ENCODE measurements at places on chromosomes 16 and 17.

- DNase-seq: no peak
Measured at GRCh38 chr17:31674305-31674704, 184.7 kb downstream of the COPRS start.

DNA sequence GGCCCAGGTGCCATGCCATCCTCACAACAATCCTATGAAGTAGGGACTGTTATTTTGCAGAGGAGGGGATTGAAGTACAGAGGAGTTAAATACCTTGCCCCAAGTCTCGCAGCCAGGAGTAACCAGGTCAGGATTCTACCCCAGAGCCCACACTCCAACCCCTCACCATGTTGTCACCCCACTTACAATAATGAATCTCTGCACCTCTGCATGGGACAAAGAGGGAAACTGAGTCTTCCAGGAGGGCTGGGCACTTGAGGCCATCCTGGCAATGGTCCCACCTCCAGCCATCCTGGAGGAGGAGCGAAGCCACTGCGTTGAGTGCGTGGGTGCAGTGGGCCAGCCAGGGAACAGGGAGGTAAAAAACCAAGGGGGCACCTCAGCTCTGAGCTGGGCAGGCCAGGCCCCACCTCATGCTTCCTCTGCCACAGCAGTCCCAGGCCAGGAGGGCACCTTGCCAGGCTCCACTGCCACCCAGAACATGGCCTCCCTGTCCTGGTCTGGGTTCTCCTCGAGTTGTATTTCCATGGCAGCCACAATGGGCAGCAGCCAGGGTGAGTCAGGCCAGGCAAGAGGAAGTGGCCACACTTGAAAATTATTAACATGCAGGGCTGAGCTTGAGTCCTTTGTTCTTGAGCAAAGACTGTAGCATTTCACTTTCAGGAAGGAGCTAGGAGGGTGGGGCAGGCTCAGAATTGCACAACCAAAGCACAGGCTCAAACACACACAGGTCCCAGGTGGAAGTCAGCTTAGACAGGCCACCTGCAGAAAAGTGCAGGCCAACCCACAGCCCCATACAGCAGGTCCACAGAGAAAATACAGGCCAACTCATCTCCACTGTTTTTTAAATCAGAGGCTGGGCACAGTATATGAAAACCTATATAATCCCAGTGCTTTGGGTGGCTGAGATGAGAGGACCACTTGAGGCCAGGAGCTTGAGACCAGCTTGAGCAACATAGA is 52.1 kb downstream of the CUEDC1 start:
- DNase-seq: peak; percentile 78

DNA sequence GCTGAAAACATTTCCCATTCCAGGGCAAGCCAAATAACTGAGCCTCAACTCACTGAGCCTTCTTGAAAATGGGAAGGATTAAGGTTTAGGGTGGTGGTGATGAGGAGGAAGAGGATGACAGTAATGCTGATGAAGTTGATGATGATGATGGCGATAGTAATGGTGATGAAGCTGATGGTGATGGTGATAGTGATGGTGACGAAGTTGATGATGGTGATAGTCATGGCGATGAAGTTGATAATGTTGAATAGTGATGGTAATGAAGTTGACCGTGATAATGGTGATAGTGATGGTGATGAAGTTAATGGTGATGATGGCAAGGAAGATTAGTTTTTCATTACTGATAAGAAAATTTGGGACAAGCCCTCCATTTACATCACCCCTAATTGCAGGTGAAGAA is 285.8 kb upstream of the DYNLRB2 start:
- no peak for DNase-seq

GRCh38 chr17:71519285-71519684 is 601.5 kb upstream of the SOX9 start:
- DNase-seq: no peak

DNA sequence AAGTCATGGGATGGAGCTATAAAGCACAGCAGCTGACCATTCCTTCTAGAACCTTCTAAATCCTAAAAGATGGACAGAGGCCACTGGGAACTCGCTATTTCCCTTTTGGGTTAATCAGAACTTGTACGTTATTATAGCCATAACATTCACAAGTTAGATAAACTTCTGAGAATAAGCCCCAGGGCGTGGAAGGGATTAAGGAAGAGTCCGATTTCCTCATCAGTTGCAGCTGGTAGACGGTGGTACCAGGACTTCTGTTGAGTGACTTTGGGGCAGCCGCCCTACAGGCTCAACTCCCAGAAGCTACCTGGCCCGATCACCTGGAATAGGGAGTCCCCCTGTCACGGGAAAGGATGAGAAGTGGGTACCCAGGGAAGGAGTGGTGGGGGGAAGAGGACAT is 370.1 kb upstream of the ZFHX3 start:
- DNase-seq: no peak

GRCh38 chr16:11684231-11685025 is 16.2 kb downstream of the SNN start:
- DNase-seq: no peak

- no peak for DNase-seq
Measured at GRCh38 chr16:47493381-47494337, 32.5 kb downstream of the PHKB start.

DNA sequence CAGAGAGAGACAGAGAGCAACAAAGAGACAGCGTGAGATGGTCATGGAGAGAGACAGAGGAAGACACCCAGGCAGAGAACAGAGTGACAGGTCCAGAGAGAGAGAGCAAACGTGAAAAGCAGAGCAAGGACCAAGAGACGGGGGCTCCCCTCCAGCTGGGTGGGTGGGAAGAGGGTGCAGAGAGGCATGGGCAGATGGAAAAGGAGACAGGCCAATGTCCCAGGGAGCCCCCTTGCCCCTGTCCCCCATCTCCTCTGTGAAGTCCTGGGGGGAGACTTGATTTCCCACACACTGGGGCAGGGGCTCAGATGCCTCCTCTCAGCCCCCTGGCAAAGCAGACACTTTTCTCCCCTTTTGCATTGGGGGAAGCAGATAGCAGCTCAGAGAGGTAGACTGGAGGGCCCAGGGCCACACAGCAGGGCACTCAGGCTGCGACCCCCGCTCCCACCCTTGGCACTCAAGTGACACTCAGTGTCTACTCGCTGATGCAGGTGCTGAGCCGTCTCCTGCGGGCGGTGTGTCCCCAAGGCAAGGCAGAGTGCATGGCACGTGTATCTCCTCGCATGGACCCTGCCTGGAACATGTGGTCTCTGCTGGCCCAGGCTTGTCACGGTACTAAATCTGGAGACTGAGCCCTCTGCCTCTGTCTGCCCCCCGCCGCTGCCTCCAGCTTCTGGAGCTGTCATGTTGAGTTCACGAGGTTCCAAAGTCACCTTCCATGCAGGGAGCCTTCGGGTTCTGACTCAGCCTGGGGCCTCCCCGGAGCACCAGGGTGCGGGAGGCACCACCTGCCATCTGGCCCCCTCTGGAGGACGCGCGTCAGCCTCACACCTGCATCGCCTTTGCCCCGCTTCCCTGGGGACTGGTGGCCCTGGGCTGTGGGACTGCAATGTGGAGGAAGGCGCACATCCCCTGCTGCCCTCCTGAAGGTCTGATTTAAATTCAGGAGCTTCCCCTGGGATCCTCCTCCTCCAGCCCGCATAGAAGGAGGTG is 215.9 kb upstream of the GSE1 start:
- no peak for DNase-seq

- no peak for DNase-seq
Measured at GRCh38 chr17:78645421-78646295, 68.5 kb upstream of the DNAH17 start.

DNA sequence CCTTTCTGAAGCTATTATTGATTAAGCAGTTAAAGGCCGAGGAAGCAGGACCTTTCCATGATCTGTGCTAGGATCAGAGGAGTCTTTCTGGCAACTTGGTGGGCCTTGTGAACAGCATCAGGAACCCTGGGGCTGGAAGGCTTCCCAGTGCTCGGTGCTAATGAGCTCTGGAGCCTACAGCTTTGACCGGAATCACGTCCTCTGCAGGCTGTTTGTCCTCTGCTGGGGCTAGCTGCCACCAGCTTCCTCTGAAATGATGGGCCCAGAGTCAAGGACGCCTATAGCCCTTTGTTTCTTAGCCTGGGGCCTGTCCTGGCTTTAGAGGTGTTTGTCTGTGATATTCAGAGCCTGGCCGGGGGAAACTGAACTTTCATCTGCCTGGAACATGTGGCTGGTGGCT is 111.6 kb downstream of the SHISA9 start:
- DNase-seq: no peak

- no peak for DNase-seq
Measured at GRCh38 chr16:89360760-89361435, 129.5 kb downstream of the ANKRD11 start.

- DNase-seq: peak; percentile 49
Measured at GRCh38 chr16:68737046-68737729, at the start of gene CDH1. CDH1 (plus strand) TSS chr16:68737292; CDS start chr16:68737416, 124 bp downstream.

- DNase-seq: peak; percentile 40
Measured at GRCh38 chr16:17173281-17173680, 297.5 kb downstream of the XYLT1 start.

DNA sequence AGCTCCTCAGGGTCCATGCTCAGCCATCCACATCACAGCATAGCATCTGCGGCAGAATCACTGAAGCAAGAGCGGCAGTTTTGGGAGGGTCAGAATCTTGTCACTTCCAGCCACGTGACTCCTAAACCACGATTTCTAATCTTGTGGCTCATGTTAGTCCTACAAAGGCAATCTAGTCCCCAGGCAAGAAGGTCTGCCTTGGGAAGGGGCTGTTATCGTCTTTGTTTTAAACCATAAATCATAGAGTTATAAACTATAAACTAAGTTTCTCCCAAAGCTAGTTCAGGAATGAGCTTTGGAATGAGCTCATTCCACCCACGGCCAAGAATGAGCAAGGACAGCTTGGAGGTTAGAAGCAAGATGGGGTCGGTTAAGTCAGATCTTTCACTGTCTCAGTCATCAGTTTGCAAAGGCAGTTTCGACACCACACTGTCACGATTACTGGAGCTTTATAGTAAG is 20.8 kb upstream of the DNAH17 start:
- no peak for DNase-seq

- no peak for DNase-seq
Measured at GRCh38 chr16:11149011-11149616, 106.9 kb downstream of the SOCS1 start.

- no peak for DNase-seq
Measured at GRCh38 chr17:32488177-32488542, 1.4 kb downstream of the CDK5R1 start.

DNA sequence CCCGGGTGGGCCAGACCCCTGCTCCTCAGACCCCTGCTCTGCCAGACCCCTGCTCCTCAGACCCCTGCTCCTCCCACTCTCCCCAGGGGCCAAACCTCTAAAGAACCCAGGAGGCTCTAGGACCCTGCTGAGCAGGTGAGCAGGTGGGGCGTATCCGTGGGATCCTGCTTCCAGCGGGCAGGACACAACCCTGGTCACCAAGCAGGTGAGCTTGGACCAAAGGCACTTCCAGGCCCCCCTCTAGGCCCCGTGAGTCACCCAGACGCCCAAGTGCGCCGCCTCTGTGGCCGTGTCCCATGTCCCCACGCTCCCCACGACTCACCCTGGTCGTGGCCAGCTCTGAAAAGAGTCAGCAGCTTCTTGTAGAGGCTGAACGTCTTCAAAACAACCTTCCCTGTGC is 5.0 kb downstream of the CYBC1 start:
- DNase-seq: no peak

DNA sequence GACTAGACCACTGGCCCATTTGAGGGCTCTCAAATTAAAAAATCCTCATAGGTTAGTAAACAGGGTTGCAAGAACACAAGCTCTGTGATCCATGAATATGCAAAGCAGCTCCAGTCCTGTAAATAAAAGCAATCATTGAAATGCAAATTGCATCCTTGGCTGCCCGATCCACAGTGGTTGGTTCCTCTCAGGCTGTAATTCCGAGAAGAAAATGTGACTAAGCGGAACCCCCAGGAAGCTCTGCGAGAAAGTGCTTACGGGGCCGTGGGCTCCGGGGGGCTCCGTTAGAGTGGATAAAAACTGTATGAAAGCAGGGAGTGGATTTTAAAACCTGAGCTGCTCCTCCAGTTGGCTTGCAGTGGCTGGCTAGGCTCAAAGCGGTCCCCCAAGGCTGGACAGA is 2.5 kb downstream of the GPRC5B start:
- DNase-seq: no peak

DNA sequence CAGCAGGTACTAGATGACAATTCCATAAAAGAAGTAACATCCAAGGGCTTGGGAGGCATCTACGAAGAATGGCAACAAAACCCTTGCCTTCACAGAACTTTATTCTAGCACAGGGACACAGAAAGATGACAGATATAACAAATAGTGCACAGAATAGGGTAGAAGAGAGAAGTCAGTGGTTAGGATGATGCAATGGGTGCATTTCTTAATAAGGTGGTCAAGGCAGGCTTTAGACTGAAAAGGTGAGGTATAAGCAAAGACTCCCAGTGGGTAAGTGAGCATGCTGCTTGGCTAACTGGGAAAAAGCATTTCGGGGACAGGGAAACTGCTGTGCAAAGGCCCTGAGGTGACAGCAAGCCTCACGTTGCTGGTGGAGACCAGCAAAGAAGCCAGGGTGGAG is 175.9 kb downstream of the XYLT1 start:
- DNase-seq: no peak

GRCh38 chr17:56903560-56903959 is 10.3 kb downstream of the TRIM25 start:
- DNase-seq: no peak

DNA sequence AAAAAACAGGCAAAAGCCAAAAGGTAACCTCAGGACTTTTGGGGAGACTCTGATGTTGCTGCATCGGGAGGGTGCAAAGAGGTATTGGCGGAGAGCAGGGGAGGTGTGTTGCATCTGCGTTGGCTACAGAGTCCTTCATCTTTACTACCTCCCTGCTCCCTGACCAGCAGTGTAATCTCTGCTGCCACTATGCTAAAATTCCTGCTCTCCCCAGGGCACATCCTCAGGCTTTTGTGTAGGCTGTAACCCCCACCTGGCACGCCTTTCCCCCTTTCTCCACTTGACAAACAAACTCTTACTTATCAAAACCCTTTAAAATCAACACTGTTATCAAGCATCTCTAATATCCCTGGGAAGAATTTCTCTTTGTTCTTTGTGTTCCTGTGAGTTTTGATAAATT is 435.3 kb downstream of the HAPSTR1 start:
- DNase-seq: no peak

DNA sequence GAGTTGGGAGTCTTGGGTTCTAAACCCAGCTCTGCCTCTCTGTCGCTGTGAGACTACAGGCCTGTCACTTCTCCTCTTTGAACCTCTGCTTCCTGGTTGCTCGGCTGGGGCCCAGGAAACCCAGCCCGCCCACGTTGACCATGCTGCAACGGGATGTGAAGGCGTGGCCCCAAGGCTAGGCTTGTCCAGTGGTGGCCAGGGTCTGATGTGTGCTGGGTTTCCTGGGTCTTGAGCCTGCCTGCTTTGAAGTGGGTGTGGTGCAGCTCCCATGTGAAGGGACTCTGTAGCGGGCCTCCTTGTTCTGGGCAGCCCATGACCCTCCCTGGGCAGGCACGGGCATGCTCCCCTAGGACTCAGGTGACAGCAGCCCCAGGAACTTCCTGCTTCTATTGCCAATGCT is 82.3 kb downstream of the SDR42E1 start:
- no peak for DNase-seq

GRCh38 chr17:77196251-77196650 is 55.5 kb downstream of the SEC14L1 start:
- DNase-seq: no peak

DNA sequence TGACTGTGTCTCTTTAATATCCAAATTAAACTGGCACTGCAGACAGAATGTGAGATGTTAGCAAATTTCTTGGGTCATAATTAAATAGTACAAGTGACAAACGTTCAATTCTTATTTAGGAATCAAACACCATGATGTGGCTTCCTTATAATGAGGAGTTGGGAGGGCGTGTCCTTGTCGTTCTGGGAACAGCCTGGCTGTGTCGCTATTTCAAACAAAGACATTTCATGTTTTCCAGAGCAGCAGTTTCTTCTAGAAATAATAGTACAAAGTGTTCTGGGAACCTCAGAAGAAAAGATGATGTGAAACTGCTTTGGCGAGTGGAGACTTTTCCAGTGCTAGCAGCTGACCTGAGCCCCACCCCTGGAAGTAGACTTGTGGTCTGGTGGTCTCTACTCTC is 301.7 kb upstream of the N4BP1 start:
- DNase-seq: no peak
